CD8-positive, alpha-beta memory T cell (primary cell): ENCODE measurements at places on chromosomes 12 and 14. TPM values are rescaled to one million over a fixed set of nuclear protein-coding genes. Genes with fewer than 3 reads are reported as not detected.

INHBE gene
- 0.61 TPM for total RNA-seq

DNA sequence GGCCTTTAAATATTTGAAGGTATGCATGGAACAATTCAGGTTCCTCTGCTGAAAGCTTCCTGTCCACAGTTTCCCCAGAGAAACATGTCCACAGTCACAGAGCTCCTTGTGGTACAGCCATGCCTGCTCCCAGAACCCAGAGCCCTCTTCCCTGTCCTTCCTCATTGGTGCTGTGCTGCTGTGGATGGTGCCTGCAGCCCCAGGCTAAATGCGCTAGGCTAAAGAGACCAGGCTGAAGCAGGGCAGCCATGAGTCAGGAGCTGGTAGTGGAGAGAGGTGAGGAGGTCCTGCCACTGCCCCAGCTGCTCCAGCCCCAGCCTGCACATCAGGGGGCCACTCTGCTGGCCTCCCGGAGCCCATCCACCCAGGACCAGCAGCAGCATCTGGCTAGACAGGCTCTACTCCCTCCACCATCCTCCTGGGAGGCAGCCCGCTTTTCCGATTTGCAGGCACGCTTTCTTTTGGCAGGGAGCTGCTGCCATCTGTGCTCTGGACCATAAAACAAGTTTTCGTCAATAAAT lies 65.4 kb upstream of the DDX11 start:
- no peak overlapping the region for H3K27ac ChIP-seq
- no peaks in the 10 kb centered on the region for H3K27me3 ChIP-seq
- no peak for DNase-seq
- no peak overlapping the region for H3K4me3 ChIP-seq
- no peaks in the 10 kb centered on the region for H3K36me3 ChIP-seq

GRCh38 chr12:13030541-13031291 lies 13.5 kb upstream of the FAM234B start:
- H3K27ac ChIP-seq = no peak overlapping the region
- H3K4me1 ChIP-seq = no peaks in the 10 kb centered on the region
- DNase-seq = no peak
- no peaks in the 10 kb centered on the region for H3K36me3 ChIP-seq
- no peak overlapping the region for H3K4me3 ChIP-seq

KIF26A gene
- total RNA-seq = 0.15 TPM

GRCh38 chr12:107530701-107531100 lies 154.9 kb upstream of the PWP1 start:
- H3K36me3 ChIP-seq = no peaks in the 10 kb centered on the region
- H3K4me1 ChIP-seq = no peaks in the 10 kb centered on the region
- DNase-seq = no peak
- no peak overlapping the region for H3K27ac ChIP-seq

- DNase-seq = no peak
- H3K36me3 ChIP-seq = no peaks in the 10 kb centered on the region
- no peaks in the 10 kb centered on the region for H3K4me1 ChIP-seq
- H3K4me3 ChIP-seq = no peak overlapping the region
- H3K27ac ChIP-seq = no peak overlapping the region
Observed at GRCh38 chr12:2101771-2102170, 49.0 kb downstream of the CACNA1C start.

DNA sequence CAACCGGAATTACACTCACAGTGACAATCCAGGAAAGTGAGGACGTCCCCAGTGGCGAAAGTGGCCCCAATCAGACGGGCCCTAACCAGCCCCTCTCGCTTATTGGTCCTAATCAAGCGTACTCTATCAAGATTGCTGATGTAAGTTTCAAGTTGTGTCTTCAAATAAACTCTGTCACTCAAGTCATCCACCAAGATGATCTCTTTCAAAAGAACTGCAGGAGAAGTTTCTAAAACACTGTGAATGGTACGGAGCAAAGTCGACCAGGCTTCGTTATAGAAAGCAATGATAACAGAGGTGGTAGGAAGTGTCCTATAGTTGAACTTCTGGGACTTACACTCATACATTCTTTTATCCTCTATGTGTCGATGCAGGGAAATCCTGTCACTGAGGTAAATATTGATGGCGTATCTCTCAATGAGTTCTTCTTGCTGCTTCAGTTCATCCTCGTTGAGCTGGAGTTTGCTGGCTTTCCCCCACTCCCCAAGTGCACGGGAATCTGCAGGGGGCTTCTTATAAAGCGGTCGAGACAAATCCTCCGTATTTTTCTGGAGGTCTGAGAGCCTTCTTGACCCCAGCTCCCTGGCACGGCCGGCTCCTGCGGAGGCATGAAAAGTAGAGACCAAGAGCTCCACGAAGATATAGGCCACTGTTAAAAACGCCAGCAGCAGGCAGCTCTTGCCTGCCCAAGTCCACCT lies 604 bp downstream of the GALNT4 start:
- peak overlapping the region; percentile 87 for H3K4me3 ChIP-seq
- H3K27me3 ChIP-seq = no peaks in the 10 kb centered on the region
- H3K36me3 ChIP-seq = no peaks in the 10 kb centered on the region
- peaks cover 44% of the 10 kb centered on the region for H3K4me1 ChIP-seq
- DNase-seq = no peak

DNA sequence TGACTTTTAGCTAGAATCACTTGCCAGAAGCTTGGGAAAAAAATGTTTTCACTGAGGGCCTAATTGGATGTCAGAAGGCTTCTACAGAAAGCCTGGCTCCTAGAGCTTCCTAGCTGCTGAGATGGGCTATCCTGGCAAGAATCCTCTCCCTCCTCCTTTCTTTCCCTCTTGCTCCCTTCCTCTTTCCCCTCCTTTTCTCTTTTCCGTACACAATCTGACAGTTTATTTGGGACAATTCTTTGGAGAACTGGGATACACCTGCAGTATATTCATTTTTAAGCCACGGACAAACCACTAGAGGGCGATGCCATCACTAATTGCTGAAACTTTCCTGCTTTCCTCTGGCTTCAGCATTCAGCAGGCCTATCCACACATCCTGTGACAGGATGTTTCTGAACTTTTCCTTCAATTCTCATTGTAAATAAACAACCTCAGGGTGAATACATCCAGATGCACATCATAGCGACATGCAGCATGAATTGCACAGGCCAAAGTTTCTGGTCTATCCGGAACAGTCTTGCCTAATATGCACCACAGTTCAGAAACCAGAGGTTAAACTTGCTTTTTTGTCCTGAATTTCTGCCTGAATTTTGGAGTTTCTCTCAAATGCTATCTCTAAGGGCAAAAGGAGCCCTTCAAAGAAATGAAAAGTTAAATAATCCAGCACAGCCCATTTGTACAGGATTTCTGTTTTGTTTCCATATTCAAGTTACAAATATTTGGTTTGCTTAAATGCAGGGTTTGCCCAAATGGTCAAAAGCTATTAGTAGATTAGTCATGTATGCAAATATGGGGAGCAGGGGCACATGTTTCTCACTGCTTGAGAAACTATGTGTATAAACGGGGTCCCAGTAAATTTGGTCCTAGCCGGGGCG lies 142.8 kb downstream of the PAWR start:
- H3K27me3 ChIP-seq = no peaks in the 10 kb centered on the region
- no peaks in the 10 kb centered on the region for H3K36me3 ChIP-seq
- H3K27ac ChIP-seq = no peak overlapping the region
- no peak for DNase-seq
- no peaks in the 10 kb centered on the region for H3K4me1 ChIP-seq

GRCh38 chr14:35117112-35117511 lies 4.7 kb downstream of the PPP2R3C start:
- peaks cover 15% of the 10 kb centered on the region for H3K4me1 ChIP-seq
- H3K4me3 ChIP-seq = no peak overlapping the region
- H3K36me3 ChIP-seq = peaks cover 12% of the 10 kb centered on the region
- no peak overlapping the region for H3K27ac ChIP-seq

- H3K27me3 ChIP-seq = no peaks in the 10 kb centered on the region
- no peak overlapping the region for H3K27ac ChIP-seq
- H3K4me1 ChIP-seq = peaks cover 13% of the 10 kb centered on the region
- H3K4me3 ChIP-seq = no peak overlapping the region
- no peak for DNase-seq
Observed at GRCh38 chr12:124557518-124558223, 9.7 kb downstream of the NCOR2 start.

DNA sequence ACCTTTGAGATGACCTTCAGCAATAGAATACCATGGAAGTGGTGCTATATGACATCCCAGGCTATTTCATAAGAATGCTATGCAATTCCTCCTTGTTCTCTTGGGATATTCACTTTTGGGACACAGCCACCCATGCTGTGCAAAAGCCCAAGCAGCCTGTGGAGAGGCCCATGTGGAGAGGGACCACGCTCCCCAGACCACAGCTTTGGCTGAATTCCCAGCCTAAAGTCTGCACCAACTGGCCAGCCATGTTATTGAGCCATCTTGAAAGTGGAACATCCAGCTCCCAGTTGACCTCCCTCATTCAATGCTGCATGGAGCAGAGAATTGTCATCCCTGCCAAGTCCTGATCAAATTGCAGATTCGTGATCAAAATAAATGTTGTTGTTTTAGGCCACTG lies 275.1 kb downstream of the SUDS3 start:
- no peak for DNase-seq
- H3K4me3 ChIP-seq = no peak overlapping the region
- H3K4me1 ChIP-seq = no peaks in the 10 kb centered on the region

TTLL5 gene
- total RNA-seq = 35.1 TPM
